Activated gamma-delta T cell treated with anti-CD3 and anti-CD28 coated beads, Interleukin-2, amount 50 U/mL, for 16 hours (primary cell): ENCODE measurements at places on chromosomes 3 and 15.
A peak's percentile ranks its signal among the peaks of the same experiment; 100 is the strongest.

GRCh38 chr15:42796955-42797782, 60.2 kb upstream of the CDAN1 start:
- no peak for DNase-seq

DNA sequence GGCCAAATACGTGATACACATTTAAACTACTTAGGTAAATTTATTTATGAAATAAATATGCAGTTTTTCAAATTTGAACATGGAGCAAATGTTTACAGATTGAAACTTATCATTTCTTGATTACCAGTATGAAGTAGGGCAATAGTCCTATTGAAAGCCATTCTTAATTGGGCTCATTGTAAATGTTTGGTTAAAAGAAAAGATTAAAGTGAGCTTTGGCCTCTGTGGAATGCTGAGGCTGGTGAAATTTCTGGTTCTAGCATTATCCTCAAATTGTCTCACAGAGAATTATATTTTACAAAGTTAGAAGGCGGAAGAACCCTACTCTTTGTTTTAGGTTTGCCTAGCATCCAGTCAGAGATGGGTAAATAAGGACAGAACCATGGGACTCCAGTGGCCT, 73.2 kb downstream of the SAMMSON start:
- no peak for DNase-seq

DNA sequence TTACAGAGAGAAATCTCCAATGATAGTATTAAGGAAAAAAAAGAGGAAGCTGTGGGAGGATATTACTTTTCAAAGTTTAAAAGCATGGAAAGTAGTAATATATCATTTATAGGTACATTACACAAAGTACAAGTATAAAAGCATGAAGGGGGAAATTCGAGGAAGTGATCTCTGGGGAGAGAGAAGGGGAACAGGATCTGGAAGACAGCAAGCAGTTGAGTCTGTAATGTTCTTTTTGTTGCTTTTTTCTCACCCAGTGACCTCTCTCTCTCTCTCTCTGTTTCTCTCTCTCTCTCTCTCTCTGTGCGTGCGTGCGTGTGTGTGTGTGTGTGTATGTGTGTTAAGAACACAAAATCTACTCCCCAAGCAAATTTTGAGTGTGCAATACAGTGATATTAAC, 10.2 kb downstream of the C3orf20 start:
- no peak for DNase-seq

- peak; percentile 43 for DNase-seq
Measured at GRCh38 chr3:20041197-20041780, 1.0 kb downstream of the KAT2B start.
